ENCODE measurements at places on chromosomes 4 and X.

- DNase-seq, result no peak
These were observed 750.5 kb downstream of the FAM133A start for GRCh38 chrX:94424456-94424855.

- no peak for DNase-seq
These were observed 151.5 kb downstream of the CENPC start for GRCh38 chr4:67393699-67394281.

DNA sequence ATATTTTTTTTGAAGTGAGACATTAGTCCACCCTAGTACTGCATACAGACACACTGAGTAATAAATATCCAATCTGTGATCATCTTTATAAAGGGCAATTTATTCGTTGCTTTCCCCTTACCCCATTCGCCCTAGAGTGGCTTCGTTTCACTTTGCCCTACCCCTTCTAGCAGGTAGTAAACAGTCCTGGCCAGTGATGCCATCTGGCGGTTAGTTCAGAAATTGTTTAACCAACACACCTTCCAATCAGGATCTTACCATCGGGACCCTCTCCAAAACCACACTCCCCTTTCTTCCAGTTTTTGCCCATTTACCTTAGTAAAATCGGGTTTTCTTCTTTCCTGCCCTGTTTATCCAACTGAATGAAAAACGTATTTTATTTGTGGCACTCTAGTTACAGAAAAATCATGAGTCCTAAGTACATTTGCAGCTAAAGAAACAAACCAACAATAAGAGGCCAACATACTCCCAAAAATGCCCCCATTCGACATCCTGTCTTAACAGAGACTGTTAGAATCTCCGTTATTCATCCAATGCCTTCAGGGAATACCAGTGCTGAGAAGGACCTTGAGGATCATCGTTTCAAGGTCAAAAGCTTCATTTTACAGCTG is 2.2 kb downstream of the PPA2 start:
- peak; percentile 64 for DNase-seq

DNA sequence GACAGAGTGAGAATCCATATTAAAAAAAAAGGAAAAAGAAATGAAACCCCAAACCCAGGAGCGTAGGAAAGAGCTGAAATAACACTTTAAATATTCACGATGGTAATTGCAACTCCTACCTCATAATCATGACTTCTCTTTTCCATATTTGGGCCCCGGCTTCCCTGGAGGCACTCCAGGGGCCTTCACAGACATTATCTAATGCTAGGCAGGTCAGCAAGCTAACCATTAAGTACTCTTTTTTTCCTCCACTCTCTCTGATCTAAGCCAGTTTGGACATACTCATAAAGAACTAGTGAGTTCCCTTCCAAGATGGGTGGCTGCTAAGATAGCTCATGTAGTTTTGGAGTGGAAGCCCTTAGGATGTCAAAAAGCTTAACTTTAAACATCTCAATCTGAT is 83.2 kb downstream of the SH3KBP1 start:
- no peak for DNase-seq

GRCh38 chr4:89311433-89311832 is 3.8 kb upstream of the GPRIN3 start:
- no peak for DNase-seq

DNA sequence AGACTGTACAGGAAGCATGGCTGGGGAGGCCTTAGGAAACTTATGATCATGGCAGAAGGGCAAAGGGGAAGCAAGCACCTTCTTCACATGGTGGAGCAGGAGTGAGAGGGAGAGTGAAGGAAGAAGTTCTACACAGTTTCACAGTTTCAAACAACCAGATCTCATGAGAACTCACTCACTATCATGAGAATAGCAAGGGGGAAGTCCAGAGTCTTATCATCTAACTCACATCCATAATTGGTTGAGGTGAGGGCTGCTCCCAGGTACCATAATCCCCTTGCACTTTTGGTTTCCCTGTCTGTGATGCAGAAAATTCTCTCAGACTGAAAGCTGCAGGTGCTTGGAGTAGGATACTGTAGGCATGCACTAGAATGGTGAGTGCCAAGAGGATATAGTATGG is 233.8 kb upstream of the CPEB2 start:
- DNase-seq, result no peak

DNA sequence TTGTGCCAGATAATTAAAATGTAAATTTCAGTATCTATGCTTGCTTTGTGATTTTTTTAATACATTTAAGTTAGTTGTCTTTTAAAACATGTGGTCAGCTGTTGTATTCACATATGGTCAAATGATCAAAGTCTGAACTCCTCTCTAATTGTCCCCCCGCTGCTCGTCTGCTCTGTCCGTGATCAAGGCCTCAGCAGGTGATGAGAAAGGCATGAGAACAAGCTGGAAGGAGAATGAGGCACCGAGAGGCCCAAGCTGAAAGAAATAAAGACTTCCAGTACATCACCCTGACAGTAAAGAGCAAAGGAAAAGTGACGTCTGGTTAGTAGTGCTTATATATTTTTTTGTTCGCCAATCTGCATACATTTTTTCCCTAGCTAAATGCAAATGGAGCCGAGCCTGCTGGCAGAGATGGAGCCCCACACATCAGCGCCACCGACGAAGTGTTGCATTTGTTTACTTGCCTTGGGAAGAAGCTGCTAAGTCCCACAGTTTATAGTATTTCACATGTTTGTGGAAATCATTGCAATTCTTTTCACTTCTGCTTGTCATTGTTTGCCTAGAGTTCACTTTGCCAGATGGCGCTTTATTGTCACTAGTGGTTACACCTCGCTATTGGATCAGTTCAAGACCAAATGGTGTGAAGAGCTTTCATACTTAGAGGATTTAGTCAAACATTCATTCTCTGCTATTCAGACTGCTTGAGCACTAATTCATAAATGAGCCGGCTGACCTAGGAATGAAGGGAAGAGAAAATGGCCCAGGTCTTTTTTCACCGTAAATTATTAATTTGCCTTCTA is 181.5 kb downstream of the ZIC3 start:
- DNase-seq, result no peak

DNA sequence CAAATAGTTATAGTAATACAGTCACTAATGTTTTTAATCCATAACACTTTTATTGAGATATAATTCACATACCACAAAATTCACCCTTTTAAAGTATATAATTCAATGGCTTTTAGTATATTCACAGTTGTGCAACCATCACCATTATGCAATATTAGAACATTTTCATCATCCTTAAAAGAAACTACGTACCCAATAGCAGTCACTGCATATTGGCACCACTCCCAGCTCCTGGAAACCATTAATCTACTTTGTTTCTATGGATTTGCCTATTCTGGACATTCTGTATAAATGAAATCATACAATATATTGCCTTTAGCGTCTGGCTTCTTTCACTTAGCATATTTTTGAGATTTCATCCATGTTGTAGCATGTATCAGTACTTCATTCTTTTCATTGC is 99.3 kb downstream of the AMMECR1 start:
- no peak for DNase-seq

GRCh38 chr4:182185491-182185890 is 57.7 kb upstream of the TENM3 start:
- no peak for DNase-seq

DNA sequence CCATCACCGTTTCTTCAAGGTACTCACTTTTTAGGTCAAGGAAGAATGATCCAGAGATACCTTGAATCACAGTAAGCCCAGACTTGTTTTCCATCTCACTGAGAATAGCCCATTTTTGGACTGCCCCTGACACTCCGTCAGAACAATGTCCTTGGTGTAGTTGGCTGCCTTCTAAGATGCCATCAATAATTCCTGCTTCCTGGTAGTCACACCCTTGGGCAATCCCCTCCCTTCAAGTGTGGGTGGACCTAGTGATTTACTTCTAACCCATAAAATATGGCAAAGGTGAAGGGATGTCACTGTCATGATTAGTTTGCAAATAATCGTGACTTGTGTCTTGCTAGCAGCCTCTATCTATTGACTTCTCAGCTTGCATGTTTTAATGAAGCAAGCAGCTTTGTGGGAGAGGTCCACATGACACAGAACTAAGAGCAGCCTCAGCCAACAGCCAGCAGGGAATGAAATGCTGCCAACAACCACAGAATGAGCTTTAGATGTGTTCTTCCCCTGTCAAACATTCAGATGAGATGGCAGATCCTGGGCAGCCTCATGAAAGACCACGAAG is 20.0 kb upstream of the KLHL34 start:
- DNase-seq, result no peak

GRCh38 chr4:8005814-8006215 is 66.2 kb upstream of the AFAP1 start:
- no peak for DNase-seq

DNA sequence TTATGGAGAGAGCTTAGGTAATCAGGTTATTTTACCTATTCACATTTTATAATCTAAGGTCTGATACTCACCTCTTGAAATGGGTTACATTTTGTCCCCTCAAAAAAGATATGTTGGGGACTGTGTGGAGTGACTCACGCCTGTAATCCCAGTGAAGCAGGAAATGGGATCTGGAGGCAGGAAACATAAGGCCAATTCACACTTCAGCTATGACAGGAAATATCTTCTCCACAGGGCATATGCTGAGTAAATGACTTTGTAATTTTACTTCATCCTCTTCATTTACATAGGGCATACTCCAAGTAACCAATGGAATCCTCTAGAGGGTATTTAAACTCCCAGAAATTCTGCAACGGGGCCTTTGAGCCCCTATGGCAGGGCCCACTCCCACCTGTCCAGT is 54.8 kb upstream of the ZMAT1 start:
- DNase-seq, result no peak

DNA sequence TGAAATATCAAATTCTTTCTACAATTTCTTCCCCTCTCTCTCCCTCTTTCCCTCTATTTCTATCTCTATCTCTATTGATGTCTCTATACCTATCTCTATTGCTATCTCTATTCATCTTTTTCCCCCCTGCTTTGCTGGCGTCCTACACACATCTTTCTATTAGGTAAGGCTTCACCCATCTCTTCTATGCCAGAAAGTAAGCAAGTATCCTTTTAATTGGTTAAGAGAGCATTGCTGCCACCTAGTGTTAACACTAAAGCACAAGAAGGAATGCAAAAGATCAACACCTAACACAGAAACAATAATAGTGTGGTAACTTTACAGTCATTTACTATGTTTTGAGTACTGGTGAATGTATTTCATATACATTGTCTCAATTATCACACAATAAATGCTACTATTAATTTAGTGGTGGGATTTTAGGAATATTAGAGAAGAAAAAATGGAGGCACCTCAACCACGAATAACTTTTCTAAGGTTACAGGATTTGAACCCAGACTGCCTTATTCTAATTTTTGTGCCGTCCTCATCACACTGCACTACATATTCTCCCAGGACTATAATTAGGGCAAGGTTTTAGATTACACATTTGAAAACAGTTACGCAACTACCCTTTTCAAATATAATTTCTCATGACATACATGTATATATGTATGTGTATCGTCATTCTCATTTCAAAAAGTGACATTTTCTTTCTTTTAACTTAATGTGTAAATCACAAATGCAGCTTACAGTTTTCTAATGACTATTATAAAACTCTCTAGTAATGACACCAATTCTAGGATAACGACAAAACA is 3.7 kb upstream of the C4orf36 start:
- DNase-seq, result peak; percentile 41

DNA sequence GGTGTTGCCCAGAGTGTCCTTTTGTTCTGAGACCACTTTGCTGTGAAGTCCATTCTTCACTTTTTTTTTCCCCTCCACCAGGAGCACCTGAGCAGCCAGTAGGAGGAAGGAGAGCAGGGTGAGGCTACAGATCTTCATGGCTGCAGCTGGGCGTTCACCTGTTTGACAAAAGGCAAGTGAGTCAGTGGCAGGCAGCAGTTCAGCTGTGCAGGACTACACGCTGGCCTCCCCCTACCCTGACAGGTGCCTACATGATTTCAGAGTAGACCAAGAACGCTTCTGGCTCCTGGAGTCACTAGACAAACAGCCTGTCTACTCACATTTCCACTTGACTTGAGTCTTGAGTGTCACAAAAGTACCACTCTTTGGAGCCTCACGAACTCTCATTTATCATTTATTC is 2.0 kb downstream of the FGFBP1 start:
- no peak for DNase-seq

- DNase-seq, result no peak
These were observed 294.3 kb upstream of the IGFBP7 start for GRCh38 chr4:57404483-57404882.

GRCh38 chr4:153676486-153676885 is 7.6 kb upstream of the TLR2 start:
- DNase-seq, result no peak

DNA sequence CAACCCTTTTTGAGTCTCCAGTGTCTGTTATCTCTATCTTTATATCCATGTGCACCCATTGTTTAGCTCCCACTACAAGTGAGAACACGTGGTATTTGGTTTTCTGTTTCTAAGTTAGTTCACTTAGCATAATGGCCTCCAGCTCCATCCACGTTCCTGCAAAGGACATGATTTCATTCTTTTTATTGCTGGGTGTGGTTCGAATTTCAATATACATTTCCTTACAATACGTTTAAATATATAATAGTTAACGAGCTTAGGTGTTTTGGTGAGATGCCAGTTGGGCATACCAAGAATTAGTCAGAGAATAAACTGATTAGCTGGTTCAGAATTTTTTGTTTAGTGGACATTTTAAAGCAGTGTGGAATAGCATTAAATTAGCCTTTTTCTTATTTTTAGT is 196.7 kb downstream of the CFAP47 start:
- DNase-seq, result no peak

DNA sequence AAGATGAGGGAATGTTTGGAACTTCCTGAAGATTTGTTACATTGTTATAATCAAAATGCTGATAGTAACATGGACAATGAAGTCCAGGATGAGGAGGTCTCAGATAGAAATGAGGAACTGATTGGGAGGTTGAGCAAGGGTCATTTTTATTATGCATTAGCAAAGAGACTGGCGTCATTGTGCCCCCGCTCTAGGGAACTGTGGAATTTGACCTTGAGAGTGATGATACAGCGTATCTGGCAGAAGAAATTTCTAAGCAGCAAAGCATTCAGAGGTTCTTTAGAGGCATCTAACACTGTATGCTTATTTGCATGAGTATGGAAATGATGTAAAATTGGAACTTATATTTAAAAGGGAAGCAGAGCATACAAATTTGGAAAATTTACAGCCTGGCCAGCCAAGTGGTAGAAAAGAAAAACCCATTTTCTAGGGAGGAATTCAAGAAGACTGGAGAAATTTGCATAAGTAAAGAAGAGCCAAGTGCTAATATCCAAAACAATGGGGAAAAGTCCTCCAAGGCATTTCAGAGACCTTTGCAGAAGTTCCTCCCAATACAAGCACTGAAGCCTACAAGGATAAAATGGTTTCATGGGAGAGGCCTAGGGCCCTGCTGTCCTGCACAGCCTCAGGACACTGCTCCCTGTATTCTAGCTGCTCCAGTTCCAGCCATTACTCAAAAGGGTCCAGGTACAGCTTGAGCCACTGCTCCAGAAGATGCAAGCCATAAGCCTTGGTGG is 483.0 kb upstream of the NDST4 start:
- DNase-seq, result no peak

DNA sequence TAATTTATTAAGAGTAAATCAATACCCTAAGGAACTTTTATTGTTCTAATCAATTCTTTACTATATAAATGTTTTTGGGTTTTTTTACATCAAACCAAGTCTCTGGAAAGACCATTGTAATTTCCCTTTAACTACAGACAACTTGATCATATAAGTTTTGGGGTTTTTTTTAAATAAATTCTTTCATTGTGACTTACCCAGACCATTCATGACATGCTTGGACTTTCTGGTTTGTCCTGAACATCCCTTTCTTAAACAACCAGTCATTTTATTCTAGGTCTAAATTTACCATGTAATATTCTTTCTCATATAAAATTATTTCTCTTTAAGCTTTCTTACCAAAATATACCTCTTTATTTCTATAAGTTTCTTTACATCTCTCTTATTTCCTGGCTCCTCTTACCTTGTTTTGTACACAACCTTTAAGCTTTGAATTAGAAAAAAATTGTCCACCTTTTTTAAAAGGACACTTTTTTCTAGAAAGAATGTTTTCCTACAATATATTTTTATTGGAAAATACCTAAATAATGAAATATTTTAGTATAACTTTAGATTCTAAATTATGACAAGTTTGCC is 8.4 kb downstream of the CNGA1 start:
- no peak for DNase-seq
